NB4 (cell line): ENCODE measurements at places on chromosomes 13 and 19.

GRCh38 chr13:40148742-40149141 lies 493.3 kb downstream of the COG6 start:
- no peak for DNase-seq

- DNase-seq = no peak
These were observed 854 bp downstream of the SIGLEC6 start for GRCh38 chr19:51530616-51531015.

DNA sequence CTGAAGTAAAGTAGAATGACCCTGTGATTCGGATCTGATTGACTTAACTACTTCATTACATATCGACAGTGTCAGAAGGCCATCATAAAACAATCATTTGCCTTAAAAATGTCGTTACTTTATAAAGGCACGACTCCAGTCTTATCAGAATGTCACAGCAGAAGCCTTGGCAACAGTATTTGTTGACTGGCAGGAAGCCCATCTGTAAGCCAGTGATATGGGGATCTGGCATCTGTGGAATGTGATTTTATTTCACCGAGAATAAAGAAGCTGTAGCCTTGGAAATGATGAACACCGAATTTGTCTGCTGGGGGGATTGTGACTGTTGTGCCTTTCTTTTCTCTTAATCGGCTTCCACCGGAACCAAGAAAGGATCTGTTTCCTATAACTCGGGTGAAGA lies 362.5 kb downstream of the TDRD3 start:
- no peak for DNase-seq

DNA sequence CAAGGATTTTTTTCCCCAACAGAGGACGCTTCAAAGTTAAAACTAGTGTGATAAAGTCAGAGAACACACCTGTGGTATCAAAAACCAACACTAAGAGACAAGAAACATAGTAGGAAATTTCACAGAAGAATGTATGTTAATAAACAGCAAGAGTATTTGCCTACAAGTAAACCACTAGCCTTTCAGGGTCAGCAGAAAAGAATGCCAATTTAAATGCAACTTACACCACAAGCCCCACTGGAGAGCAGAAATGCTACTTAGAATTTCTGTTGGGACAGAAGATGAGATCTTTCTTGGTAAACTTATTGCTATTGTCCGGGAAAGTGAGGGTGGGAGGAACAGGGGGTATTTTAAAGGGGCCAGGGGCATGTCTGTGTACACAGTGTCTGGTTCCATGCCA lies 68.6 kb downstream of the STK24 start:
- no peak for DNase-seq

GRCh38 chr19:51258165-51259160 lies 7.6 kb downstream of the SIGLECL1 start:
- peak; percentile 73 for DNase-seq

DNA sequence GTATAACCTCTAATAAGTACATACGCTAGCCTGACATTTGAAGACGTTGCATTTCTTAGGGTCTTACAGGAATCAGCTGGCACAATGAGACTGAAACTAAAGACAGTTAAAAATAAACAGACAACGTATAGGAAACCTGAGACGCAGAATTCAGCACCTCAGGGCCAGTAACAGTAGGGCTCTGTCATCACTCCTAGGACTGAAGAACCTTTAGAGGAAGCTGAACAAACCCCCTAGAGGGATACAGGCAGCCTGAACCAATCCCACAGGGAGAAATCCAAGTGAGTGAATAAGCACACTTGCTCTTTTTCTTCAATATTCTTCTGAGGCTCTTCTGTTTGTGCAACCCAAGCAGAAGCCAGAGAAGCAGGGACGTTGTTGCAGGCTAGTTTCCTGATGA lies 53.9 kb upstream of the KLHL1 start:
- DNase-seq = no peak

GRCh38 chr13:61874970-61875579 lies 459.4 kb upstream of the PCDH20 start:
- DNase-seq = no peak

DNA sequence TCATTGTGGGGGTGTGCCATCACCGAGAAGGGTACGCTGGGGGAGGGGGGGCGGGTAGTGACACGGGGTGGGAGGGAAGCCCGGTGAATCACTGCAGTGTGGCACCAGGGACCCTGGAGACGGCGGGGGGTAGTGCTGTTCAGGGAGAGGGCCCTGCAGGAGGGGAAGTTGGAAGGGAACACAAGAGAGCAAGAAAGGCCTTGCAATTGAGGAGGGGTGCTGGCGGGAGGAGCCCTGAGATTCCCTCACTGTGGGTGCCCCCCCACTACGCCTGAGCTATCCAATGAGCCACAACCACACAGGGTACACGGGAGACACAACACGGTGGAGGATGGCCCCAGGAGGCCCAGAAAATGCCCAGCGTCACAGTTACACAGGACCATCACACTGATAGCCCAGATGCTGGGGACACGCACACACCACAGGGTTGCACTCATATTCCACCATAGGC lies 516 bp upstream of the ATP1A3 start:
- peak; percentile 45 for DNase-seq

DNA sequence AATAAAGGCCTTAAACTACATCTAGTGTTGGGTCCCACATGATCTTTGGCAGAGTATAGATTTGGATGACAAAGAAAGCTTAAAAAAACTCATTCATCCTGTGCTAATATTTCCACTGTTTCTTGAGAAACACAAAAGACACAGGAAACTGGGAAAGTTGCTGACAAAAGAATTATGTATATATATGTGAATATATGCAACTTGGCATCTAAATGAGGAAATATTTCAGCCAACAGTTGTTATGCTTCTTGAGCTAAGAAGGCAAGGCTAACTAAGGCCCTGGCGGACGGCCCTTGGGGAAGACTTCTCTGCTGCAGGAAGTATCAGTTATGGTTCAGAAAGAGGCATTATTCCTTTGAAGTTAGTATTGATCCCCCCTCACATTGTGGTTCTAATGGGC lies 491.8 kb downstream of the DIAPH3 start:
- DNase-seq = no peak

- no peak for DNase-seq
These were observed 282.3 kb downstream of the SPRY2 start for GRCh38 chr13:80058626-80059025.

DNA sequence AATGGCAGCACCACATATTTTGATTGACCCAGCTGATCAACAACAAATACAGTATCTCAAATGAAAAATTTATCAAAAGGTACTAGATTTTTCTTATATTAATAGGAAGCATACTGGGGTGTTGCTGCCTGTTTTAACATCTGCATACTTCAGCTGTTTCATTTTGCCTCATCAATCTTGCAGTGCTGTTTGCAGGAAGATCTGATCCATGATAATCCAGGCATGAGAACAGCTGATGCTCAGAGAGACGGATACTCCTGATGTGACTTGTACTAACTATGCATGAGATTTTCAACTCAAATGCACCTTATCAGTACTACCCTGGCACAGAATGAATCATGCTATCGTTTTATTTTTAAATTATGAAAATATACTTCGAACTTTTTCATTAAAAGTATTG lies 2136.8 kb downstream of the PCDH9 start:
- no peak for DNase-seq

DNA sequence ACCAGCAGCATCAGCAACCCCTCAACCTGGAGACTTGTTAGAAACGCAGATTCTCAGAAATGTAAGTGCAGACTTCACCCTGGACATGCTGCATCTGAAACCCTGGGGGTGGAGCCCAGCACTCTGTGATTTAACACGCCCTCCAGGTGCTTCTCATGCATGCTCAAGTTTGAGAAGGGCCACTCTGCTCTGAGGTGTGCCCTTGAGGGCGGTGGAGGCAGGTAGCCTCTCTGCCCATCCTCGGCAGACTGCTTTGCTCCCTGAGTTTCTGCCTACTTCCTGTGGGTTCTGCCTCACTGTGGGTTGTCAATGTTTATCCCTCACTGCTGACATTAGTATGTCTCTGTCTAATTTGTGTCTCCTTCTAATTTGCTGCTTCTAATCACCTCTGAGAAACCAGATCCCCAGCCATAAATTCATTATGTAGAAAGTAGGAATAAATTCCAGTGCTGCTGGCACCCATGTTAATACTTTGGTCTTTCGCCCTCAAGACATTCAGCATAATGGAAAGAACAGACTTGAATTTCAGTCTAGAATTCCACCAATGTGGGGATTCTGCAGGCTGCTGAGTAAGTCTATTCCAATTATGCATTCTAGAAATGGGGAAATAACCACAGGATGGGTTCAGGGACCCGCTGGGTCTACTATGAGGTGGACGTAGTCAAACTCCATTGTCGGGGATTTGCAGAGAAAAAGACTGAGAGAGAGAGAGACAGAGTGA lies 51.3 kb upstream of the CYSLTR2 start:
- no peak for DNase-seq
